ENCODE measurements at places on chromosomes 1 and 21. TPM values are rescaled to one million over a fixed set of nuclear protein-coding genes. Genes with fewer than 3 reads are reported as not detected.

The DPT gene
- not detected for total RNA-seq

- no peak for DNase-seq
These were observed 17.9 kb downstream of the ELK4 start for GRCh38 chr1:205613854-205614412.

DNA sequence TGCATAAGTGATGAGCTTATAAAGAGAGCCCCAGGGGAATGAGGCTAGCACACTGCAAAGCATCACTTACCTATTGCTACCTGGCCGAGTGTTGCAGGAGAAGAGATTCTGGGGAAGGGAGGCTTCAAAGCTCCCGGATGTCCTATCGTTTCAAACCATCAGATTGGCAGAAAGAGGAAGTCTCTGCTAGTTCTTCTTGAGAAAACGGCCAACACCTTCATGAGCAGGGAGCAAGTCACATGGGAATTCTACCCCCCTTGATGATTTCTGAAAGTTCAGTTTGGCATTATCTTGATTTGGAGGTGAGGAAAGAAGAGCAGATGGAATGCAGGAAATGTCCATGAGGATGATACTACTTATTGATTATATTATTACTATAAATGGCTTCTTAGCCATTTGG is 16.2 kb downstream of the SYF2 start:
- no peak for DNase-seq

DNA sequence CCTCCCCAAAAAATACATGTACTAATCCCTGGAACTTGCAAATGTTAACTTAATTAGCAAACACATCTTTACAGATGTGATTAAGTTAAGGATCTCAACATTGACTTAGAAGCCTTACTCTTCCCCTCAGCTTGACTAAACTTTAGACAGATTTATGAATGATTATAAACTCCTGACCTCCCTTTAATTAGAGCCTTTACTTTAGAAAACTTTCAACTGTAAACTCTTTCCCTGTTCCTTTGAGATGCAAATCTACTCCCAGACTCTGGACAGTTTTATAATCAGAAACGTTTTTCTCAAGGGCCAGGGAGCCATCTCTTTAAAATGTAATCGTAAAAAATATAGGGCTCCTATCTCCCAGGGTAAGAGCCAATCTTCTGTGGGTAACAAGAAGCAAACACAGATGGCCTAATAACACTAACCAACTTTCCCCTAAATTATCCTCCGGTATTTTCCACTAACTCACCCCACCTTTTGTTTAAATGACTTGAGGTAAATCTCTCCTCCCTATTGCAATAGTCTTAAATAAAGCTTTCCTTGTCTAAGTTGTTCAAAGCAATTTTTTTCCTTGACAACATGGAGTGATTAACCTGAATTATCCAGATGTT is 284.1 kb downstream of the BRINP3 start:
- no peak for DNase-seq

- DNase-seq: no peak
These were observed 237.6 kb downstream of the MRPL39 start for GRCh38 chr21:25369524-25370300.

DNA sequence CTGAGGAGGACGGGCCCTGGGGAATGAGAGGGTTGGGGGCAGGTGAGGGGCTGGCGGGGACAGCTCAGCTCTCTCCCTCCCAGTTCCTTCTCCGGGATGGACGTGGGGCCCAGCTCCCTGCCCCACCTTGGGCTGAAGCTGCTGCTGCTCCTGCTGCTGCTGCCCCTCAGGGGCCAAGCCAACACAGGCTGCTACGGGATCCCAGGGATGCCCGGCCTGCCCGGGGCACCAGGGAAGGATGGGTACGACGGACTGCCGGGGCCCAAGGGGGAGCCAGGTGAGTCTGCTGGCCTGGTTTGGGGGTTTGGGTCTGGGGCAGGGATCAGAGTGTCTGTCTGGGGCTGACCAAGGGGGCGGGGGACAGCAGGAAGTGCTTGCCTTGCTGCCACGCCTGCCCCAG is 495 bp downstream of the C1QC start:
- DNase-seq: no peak

- DNase-seq: no peak
These were observed 9.9 kb upstream of the CFHR4 start for GRCh38 chr1:196877964-196878363.

DNA sequence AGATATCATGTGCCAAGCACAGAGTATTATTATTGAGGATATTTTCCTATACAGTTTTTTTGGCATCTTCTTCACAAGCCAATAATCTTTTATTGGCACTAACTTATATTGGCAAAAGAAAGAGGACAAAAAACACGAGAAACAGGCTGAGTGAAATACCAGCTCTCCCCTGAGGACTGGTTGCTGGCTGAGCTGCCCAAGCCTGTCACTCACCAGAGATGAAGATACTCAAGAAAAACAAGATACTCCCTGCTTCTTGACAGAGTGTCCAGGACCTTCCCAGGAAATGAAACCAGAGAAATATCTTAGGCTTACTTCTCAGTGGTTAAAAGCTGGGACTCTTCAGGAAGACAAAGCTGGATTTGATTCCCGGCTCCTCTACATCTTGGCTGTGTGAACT is 35.9 kb upstream of the ATP1B1 start:
- DNase-seq: no peak

DNA sequence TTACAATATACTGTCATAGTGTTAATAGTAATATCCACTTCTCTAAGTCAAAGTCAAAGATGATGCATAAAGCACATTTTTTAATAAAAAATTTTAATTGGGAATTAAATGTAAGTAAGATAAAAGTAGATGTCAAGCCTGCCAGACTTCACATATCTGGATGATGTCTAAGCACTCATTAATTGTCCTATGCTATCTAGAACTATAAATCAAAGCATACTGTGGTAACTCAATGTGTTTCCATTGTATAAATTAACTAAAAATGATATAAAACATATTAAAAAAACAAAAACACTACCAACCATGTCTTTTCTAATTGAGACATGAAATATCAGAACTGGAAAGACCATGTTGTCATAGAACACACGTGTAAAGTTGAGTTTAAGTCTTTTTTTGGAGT is 51.2 kb downstream of the ZZZ3 start:
- no peak for DNase-seq

The ANKRD45 gene
- total RNA-seq: 0.37 TPM

The S100A5 gene
- total RNA-seq: not detected

- DNase-seq: no peak
These were observed 2.8 kb downstream of the PAQR7 start for GRCh38 chr1:25872713-25873112.

DNA sequence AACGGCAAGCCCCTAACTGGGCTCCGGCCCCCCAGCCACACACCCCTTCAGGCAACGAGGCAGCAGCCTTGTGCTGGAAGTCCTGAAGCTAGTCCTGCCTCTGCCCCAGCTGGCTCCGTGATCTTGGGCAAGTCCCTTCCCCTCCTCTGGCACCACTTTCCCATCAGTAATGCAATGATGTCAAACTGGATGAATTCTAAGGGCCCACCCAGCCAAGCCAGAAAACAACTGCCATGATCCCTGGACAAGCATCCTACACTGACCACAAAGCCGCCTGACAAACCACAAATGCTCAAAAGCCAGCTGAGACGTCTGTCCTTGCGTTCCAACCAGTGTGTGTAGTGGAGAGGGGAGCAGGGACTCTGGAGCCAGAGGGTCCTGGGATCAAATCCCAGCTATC is 26.8 kb downstream of the IFFO2 start:
- DNase-seq: no peak

DNA sequence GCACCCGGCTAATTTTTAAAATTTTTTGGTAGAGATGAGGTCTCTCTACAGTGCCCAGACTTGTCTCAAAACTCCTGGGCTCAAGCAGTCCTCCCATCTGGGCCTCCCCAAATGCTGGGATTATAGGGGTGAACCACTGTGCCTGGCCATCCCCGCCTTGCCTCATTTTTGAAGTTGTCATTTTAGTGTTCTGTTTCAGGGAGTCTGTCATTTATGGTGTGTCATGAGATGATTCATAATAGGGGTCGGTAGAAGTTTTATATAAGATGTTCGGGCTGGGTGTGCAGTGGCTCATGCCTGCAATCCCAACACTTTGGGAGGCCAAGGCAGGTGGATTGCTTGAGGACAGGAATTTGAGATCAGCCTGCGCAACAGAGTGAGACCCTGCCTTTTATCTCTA is 8.5 kb downstream of the PRCC start:
- no peak for DNase-seq

The GRIK3 gene
- not detected for total RNA-seq

The SPRR3 gene
- total RNA-seq: not detected

The WASF2 gene
- 169 TPM for total RNA-seq

DNA sequence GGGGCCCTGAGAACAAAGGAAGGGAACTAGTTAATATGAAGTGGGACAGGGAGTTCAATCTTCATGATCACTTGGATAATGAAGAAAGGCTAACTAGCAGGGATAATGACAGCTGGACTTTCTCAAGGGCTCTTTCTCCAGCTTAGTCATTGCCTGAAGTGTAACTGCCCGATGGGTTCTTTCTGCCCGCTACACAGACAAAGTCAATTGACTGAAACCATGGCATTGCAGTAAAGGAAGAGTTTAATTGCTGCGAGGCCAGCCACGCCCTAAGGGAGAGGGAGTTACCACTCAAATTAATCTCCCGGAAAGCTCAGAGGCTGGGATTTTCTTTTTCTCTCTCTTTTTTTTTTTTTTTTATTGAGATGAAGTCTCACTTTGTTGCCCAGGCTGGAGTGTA is 16.6 kb upstream of the SLC2A5 start:
- no peak for DNase-seq

The KCNK2 gene
- 0.18 TPM for total RNA-seq

GRCh38 chr1:200245473-200245872 is 164.4 kb downstream of the ZNF281 start:
- no peak for DNase-seq

The ANKRD34A gene
- 0.60 TPM for total RNA-seq

The UBQLN4 gene
- 48.1 TPM for total RNA-seq

The NUP133 gene
- 43.2 TPM for total RNA-seq

The CRB1 gene
- not detected for total RNA-seq

The MYOM3 gene
- total RNA-seq: 0.18 TPM

The GUCA2B gene
- total RNA-seq: not detected

The TPM3 gene
- 927 TPM for total RNA-seq

DNA sequence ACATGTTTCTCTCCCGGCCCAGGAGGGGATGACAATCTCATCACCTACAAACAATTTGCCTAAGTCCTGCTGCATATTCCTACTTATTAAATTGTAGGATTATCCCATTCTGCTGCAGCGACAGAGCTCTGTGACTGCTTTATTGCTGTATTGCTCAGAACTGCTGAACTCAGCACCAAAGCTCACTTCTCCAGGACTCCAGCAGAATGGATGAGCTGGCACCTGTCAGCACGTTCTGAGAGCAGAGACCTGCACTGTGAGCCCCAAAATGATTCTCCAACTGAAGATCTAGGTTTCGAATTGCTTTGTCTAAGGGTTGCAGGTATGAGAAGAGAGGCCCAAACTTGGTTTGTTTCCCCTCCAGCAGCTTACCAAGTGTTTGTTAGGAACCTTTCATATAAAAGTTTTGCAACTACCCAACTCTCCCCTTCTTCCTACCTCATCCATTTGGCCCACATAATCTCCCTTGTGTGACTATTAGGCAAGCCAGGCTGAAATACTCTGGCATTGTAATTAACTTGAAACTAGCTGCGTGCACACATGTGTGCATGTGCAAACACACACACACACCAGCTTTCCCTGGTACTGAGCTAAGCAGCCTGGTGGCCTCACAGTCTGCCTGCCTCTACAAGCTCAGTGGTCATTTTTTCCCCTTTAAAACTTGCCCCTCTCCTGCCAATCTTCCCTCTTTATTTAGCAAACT is 161.4 kb upstream of the CAMK1G start:
- no peak for DNase-seq

- no peak for DNase-seq
These were observed 15.1 kb downstream of the MCOLN3 start for GRCh38 chr1:85033221-85033620.

The HOOK1 gene
- not detected for total RNA-seq

- DNase-seq: peak; percentile 75
These were observed 642 bp downstream of the SLC30A7 start for GRCh38 chr1:100896481-100896982.

The RAB25 gene
- not detected for total RNA-seq

The MIS18A gene
- total RNA-seq: 19.7 TPM

DNA sequence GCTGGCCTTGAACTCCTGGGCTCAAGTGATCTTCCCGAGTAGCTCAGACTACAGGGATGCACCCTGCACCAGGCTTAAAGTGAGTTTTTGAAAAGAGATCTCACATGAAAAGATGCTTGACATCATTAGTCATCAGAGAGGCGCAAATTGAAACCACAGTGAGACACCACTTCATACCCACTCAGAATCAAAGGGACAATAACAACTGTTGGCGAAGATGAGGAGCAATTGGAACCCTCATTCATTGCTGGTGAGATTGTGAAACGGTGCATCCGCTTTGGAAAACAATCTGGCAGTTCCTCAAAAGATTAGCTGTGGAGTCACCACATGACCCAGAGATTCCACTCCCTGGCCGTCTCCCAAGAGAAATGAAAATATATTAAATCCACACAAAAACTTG is 122.3 kb downstream of the PGBD5 start:
- peak; percentile 59 for DNase-seq

- no peak for DNase-seq
These were observed 8.9 kb upstream of the C1orf174 start for GRCh38 chr1:3908886-3909517.

The ZNF670 gene
- 5.1 TPM for total RNA-seq

DNA sequence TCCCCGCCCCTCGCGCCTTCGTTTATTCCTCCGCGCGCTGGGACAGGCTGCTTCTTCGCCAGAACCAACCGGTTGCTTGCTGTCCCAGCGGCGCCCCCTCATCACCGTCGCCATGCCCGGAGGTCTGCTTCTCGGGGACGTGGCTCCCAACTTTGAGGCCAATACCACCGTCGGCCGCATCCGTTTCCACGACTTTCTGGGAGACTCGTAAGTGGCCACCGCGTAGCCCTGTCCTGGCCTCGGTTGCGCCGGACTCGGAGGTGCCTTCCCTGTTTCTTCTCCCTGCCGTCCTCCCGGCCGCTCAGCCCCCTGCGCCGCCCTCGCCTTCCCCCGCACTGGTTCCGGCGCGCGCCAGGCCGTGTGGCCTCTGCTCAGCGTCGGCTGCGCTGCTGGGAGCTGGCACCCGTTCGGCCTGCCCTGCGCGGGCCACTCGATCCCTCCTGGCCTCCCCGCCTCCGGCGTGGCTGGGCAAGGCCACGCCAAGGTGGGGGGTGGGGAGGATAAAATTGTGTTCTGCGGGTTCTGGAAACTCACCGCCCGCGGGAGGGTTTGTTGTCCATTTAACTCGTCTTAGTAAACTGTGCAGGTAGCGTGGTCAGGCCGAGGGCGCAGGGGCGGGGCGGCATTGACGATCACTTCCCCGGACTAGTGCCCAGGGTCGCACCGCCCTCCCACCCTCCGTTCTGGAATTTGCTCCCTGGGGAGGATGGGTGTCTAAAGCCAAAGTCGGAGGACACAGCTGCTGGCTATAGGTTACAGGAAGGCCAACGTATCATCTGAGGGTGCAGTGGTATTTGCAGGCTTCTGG is at the start of gene PRDX6:
TSS of gene PRDX6 (plus strand) at position 50 of the 808 bp plus-strand sequence. CDS start at position 113, 63 bp downstream.
- DNase-seq: peak; percentile 80

DNA sequence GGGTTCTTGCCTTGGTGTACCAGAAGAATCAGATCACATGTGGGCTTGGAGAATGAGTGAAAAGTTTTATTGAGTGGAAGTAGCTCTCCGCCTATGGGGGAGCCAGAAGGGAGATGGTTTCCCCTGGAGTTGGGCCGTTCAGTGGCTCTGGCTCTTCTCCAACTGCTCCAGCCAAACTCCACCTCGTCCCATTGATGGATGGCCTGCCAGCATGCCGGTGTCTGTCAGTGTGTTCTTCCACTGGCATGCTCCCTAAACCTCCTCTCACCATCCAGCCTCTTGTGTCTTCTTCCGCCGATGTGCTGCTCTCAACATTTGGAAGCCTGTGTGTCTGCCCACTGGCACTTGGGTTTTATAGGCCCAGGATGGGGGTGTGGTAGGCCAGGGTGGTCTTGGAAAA is 119.4 kb downstream of the MAP3K21 start:
- DNase-seq: no peak

The LIN28A gene
- total RNA-seq: not detected

Measured in endothelial cell of umbilical vein (primary cell).